ENCODE measurements at places on chromosomes 6 and 20.
A peak's percentile ranks its signal among the peaks of the same experiment; 100 is the strongest.

- no peak for DNase-seq
These were observed 9.7 kb downstream of the FAM217A start for GRCh38 chr6:4069199-4069598.

GRCh38 chr20:25495189-25495824 is 87.8 kb downstream of the GINS1 start:
- peak; percentile 30 for DNase-seq

- DNase-seq = no peak
These were observed 7.0 kb downstream of the IL22RA2 start for GRCh38 chr6:137166247-137167098.

DNA sequence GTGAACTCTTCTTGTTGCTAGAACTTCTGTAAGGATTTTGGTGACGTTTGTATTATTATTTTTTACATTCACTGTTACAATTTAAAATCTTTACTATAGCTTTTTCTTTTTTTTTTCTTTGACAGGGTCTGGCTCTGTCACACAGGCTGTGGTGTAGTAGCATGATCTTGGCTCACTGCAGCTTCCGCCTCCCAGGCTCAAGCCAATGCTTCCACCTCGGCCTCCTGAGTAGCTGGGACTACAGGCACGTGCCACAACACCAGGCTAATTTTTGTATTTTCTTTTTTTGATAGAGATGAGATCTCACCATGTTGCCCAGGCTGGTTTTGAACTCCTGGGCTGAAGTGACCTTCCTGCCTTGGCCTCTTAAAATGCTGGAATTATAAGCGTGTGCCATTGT is 21.2 kb downstream of the HECA start:
- no peak for DNase-seq

- peak; percentile 58 for DNase-seq
These were observed 29.2 kb upstream of the DST start for GRCh38 chr6:56671651-56672461.

DNA sequence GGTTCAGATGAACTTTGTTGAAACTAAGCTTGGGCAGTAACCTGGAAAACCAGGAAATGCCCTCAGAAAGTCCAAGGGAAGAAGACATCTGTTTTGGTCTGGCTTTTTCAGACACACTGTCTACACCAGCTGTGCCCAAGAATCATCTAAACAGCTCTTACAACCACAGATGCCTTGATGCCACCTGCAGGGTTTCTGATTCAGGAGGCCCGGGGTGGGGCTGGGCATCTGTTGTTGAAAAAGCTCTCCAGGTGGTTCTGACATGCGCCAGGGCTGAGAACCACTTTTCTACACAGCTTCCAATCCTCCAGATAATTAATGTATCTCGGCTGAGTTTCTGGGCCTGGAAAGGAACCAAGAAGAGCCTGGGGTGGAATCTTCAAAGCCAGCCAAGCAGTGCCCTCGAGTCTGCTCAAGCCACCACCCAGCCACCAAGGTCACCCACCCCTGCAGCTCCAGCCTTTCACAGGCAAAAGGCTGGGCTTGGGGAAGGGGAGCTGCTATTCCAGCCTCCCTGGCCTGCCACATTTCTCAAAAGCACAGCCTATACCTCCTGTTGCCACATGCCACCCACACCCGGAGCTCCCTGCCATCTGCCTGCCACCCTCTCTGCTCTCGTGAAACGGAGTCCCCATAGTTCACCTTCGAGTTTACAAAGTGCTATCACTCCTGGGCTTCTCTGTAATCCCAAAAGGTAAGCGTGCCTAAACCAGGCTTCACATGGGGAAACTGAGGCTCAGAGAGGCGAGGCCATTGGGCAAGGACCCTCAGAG is 9.4 kb downstream of the MDGA1 start:
- DNase-seq = no peak

GRCh38 chr6:89057759-89058158 is 22.8 kb upstream of the PNRC1 start:
- no peak for DNase-seq

GRCh38 chr6:90545448-90545847 is 41.4 kb downstream of the MAP3K7 start:
- DNase-seq = no peak
